ENCODE measurements at places on chromosomes 5 and 9. TPM values are rescaled to one million over a fixed set of nuclear protein-coding genes. Genes with fewer than 3 reads are reported as not detected.

SHROOM1 gene
- total RNA-seq: 9.9 TPM

CDO1 gene
- total RNA-seq: 0.98 TPM

MYO10 gene
- 15.8 TPM for total RNA-seq

TXNDC15 gene
- total RNA-seq: 67.6 TPM

FYB1 gene
- 1.0 TPM for total RNA-seq

FAM169A gene
- total RNA-seq: 13.1 TPM

HACD4 gene
- total RNA-seq: not detected

RHOBTB3 gene
- total RNA-seq: 54.3 TPM

SMAD5 gene
- total RNA-seq: 65.3 TPM

PCDH1 gene
- total RNA-seq: 37.9 TPM

RLN2 gene
- not detected for total RNA-seq

PCDHB2 gene
- total RNA-seq: 11.2 TPM

PCDHB10 gene
- 3.0 TPM for total RNA-seq
